Mucosa of descending colon (tissue), 3 donors: ENCODE measurements at places on chromosomes 4 and X.

GRCh38 chr4:82044141-82044993 is 329.4 kb downstream of the HNRNPD start:
- peak; percentile 78 for DNase-seq

- no peak for DNase-seq
These were observed 7.0 kb downstream of the TMEM255A start for GRCh38 chrX:120304256-120304655.

GRCh38 chrX:49191574-49192011 is 5.4 kb upstream of the PRICKLE3 start:
- DNase-seq: no peak

- DNase-seq: peak; percentile 54
These were observed 18.0 kb upstream of the TMSB4X start for GRCh38 chrX:12956704-12957534.

GRCh38 chr4:66943112-66943511 is 602.2 kb downstream of the CENPC start:
- DNase-seq: no peak
